ENCODE measurements at places on chromosomes 2 and 18. TPM values are rescaled to one million over a fixed set of nuclear protein-coding genes. Genes with fewer than 3 reads are reported as not detected.

Gene RFX8
- total RNA-seq, result 0.57 TPM

Gene CTNNA2
- total RNA-seq, result not detected

Gene PSMA8
- total RNA-seq, result not detected

Gene FSHR
- total RNA-seq, result not detected

Gene SH3RF3
- total RNA-seq, result 14.3 TPM

Gene LAMA1
- 0.33 TPM for total RNA-seq

Gene NEU2
- not detected for total RNA-seq

Gene CRYGD
- total RNA-seq, result not detected

Gene PROKR1
- not detected for total RNA-seq

Gene GPATCH11
- total RNA-seq, result 9.4 TPM

Gene SPATA3
- not detected for total RNA-seq

Gene MC5R
- not detected for total RNA-seq

Gene TMEM169
- total RNA-seq, result 0.48 TPM

Gene C2orf72
- not detected for total RNA-seq

Gene ALPP
- not detected for total RNA-seq

Gene PSTPIP2
- 5.3 TPM for total RNA-seq

Gene PLGLB1
- total RNA-seq, result 1.3 TPM

Gene RAMP1
- not detected for total RNA-seq

Gene GKN2
- total RNA-seq, result 0.65 TPM

Gene MTX2
- total RNA-seq, result 25.5 TPM

Gene SLC35F6
- total RNA-seq, result 64.1 TPM

Gene TUBA4B
- not detected for total RNA-seq

Gene CCL20
- 0.98 TPM for total RNA-seq

Gene GPR39
- 0.10 TPM for total RNA-seq

Gene MOGAT1
- not detected for total RNA-seq

Gene LIPG
- 80.9 TPM for total RNA-seq

Gene CYRIA
- total RNA-seq, result 31.4 TPM

Gene ALPI
- not detected for total RNA-seq

Gene MLPH
- not detected for total RNA-seq

Gene SIGLEC15
- 0.19 TPM for total RNA-seq

Gene ASTL
- total RNA-seq, result not detected

Gene REG3G
- not detected for total RNA-seq

Gene FRZB
- under 0.01 TPM for total RNA-seq

Gene FAM124B
- total RNA-seq, result 177 TPM

Gene PARD3B
- 18.1 TPM for total RNA-seq

Gene MTLN
- 36.6 TPM for total RNA-seq

Gene GDF7
- total RNA-seq, result 11.8 TPM

Gene POTEC
- total RNA-seq, result not detected

Gene C2orf68
- 19.4 TPM for total RNA-seq

Gene SLC9A4
- total RNA-seq, result under 0.01 TPM

Gene UGT1A10
- total RNA-seq, result not detected

Gene TFPI
- 693 TPM for total RNA-seq

Gene FBXO15
- total RNA-seq, result not detected

Gene SOX11
- total RNA-seq, result not detected

Gene HTR2B
- 1.3 TPM for total RNA-seq

Gene CREG2
- total RNA-seq, result 8.6 TPM

Gene PTPRN
- not detected for total RNA-seq

Gene IL36RN
- total RNA-seq, result not detected

Gene RNF152
- 123 TPM for total RNA-seq

Gene ATP5F1A
- 759 TPM for total RNA-seq

Gene MYO1B
- total RNA-seq, result 119 TPM

Gene IL1R2
- not detected for total RNA-seq

Gene TMEM163
- total RNA-seq, result 0.67 TPM

Gene MAL
- total RNA-seq, result not detected

Gene CPLX4
- total RNA-seq, result not detected

Gene CLASP1
- total RNA-seq, result 61.0 TPM

Gene SLC11A1
- total RNA-seq, result under 0.01 TPM

Gene BBS5
- total RNA-seq, result 2.6 TPM

Gene IHH
- 0.33 TPM for total RNA-seq
